Kidney (tissue), 22 donors: ENCODE measurements at places on chromosomes 7 and 10.

- DNase-seq: peak; percentile 62
Measured at GRCh38 chr7:79820387-79820786, 314.2 kb upstream of the GNAI1 start.

GRCh38 chr7:157566631-157567006 lies 229.8 kb downstream of the DNAJB6 start:
- no peak for DNase-seq

DNA sequence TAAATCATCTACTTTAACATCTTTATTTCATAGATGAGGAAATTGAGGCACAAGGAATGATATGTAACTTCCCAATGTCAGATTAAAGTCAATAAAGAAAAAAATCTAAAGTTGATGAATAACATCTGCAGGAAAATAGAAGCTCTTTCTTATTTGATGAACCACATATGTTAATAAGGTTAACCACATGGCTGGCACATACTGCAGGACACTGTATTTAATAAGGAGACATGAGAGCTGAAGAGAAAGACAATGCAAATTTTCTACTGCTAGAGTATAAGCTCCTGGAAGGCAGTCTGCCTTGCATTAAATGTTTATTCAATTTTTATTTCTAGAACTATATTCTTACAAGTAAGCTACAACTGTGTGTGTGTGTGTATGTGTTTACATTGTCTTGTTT lies 4.4 kb downstream of the RAB11FIP2 start:
- DNase-seq: no peak

- no peak for DNase-seq
Measured at GRCh38 chr7:9097565-9098060, 664.2 kb downstream of the NXPH1 start.

GRCh38 chr7:8566016-8566415 lies 132.6 kb downstream of the NXPH1 start:
- DNase-seq: no peak

DNA sequence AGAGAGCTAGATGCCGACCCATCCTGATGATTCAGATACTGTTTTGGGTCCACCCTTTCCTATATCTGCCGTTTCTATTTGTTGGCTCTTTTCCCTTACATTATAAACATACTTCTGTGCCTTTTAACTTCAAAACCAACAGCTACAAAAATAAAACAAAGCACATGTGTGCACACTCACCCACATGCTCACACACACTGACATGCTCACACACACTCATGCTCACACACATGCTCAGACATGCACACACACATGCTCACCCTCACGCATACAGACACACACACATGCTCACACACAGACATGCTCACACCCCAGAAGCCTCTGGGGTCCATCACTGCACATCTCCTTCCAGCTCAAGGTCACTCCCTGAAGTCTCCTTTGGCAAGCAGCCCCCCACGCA lies 88.1 kb downstream of the TCERG1L start:
- no peak for DNase-seq

DNA sequence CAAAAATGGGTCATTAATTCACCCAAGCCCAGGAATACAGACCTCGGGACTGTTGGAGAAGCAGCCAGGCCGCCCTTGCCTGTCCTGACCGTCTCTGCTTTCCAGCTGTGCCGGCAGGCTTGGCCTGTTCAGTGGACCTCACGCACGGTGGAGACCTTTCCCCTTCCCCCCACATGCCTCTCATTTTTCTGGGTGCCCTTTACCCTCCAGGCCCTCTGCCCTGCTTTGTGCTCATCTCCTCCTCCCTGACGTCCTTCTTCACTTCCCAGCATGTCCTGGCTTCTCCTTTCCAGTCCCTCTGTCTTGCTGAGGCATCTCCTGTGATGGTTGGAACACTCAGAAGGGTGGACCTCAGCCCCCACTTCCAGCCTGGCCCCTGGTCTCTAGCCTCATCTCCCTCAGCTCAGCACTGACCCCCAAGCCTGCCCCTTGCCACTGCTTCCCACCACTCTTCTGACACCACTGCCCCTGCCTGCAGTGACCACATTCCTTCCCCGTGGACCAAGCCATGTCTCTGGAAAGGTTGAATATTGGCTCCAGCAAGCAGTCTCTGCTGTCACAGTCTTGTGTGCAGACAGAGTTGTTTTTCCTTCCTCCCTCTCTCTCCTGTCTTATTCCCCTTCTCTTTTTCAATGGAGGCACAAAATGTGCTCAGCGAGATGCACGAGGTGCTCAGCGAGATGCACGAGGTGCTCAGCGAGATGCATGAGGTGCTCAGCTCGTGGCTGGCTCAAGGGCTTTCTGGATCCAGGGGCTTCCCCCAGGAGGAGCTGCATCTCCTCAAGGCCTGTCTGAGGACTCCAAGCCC lies 14.9 kb downstream of the BAG3 start:
- DNase-seq: peak; percentile 68

GRCh38 chr7:118288098-118288497 lies 63.6 kb downstream of the ANKRD7 start:
- DNase-seq: no peak

DNA sequence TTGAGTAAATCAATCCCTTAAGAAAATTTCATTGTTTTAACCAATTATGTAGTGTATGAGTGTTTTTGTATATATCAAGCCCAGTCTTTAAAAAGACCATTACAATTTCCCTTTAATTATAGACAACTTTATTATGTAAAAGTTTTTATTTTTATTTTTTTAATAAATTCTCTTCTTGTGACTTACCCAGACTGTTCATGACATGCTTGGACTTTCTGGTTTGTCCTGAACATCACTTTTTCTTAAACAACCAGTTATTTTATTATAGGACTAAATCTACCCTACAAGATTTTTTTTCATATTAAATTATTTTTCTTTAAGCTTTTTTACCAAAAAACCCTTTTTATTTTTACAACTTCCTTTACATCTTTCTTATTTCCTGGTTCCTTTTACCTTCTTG lies 410.4 kb downstream of the ATRNL1 start:
- peak; percentile 2 for DNase-seq

- no peak for DNase-seq
Measured at GRCh38 chr7:22695476-22696132, 31.4 kb upstream of the IL6 start.

DNA sequence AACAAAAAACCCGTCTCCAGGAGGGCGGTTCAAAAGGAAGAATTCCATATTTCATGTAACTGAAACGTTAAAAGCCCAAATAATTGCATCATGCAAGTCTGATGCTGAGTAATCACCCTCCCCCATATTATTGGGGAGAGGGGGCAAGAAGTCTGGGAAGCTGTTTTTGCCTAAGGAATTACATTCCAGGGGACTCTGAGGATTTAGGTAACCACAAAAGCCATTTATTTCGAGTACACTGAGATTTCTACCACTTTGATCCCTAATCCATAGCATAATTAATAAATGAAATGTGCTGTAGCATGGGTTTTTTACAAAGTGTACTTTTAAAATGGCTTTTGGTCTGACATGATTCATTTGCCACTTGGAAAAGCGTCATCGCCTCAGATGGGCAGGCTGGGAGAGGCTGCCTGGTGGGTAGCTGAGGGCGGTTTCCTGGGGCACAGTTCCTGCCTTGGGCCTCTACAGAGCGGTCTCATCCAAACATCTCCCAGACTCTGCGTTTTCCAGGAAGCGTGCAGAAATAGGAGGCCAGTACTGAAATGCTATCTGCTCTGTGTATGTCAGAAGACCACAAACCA lies 106.5 kb downstream of the TCF7L2 start:
- DNase-seq: no peak

- DNase-seq: peak; percentile 84
Measured at GRCh38 chr7:101754424-101755159, 62.8 kb upstream of the CUX1 start.

DNA sequence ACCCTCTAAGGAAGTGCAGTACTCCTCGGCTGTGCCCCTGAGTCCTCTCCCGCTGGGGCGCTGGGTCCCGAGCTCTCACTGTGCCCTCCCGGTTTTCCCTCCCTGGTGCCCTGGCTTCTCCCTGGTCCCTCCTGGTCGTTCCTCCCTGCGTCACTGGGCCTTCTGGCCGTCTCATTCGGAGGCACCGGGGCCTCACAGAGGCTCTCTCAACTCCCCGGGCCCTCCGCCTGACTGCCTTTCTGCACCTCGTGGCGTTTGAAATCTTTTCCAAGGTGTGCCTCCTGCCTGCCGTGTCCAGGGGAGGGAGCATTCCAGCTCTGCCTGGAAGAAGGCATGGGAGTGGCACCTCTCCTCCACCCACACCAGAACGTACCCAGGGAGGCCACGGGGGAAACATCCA lies 174.3 kb downstream of the TCERG1L start:
- peak; percentile 49 for DNase-seq

DNA sequence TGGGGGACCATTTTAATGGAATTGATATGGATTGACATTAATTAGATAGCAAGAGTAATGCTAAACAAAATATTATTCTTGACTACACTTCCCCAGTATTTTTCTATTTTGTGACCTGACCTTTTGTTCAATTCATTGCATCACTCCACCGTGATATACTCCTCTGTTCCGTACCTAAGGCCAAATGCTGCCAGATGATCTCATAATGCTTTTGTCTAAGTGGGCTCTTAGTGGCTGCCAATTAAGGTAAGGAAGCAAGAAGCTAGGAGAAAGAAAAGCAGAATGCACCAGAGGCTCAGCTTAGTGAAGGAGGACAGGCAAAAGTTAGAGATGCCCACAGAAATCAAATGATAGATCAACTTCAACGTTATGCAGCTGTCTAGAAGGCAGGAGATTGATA lies 36.4 kb downstream of the FEZF1 start:
- DNase-seq: no peak

GRCh38 chr10:49736564-49737113 lies 25.5 kb downstream of the OGDHL start:
- DNase-seq: no peak

GRCh38 chr7:130454959-130455358 lies 14.1 kb upstream of the CEP41 start:
- no peak for DNase-seq

- peak; percentile 90 for DNase-seq
Measured at GRCh38 chr10:69800109-69800508, 1.6 kb upstream of the COL13A1 start.

DNA sequence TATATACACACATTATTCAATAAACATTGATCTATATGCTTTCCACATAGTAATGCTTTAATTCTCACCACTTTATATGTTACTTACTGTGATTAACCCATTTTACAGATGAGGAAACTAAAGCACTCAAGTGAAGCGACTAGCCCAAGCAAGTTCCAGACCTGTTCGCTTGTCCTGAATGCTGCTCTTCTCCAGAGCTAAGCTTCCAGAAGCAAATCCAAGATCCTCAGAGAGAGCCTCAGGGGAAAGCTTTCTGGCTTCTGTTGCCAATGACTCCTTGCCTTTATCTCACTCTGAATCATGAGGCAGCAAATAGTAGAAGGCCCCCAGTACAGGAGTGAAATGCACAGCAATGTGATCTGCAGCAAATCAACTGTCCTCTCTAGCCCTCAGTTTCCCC lies 32.2 kb downstream of the XPNPEP1 start:
- DNase-seq: no peak

GRCh38 chr7:75662579-75663301 lies 76.0 kb downstream of the HIP1 start:
- DNase-seq: no peak

GRCh38 chr7:116986611-116987565 lies 33.6 kb downstream of the ST7 start:
- no peak for DNase-seq

GRCh38 chr10:133530506-133530905 lies 3.3 kb downstream of the CYP2E1 start:
- DNase-seq: no peak

GRCh38 chr7:36887233-36887632 lies 162.9 kb upstream of the AOAH start:
- DNase-seq: no peak

- no peak for DNase-seq
Measured at GRCh38 chr10:85532773-85533172, 833.8 kb downstream of the GRID1 start.

DNA sequence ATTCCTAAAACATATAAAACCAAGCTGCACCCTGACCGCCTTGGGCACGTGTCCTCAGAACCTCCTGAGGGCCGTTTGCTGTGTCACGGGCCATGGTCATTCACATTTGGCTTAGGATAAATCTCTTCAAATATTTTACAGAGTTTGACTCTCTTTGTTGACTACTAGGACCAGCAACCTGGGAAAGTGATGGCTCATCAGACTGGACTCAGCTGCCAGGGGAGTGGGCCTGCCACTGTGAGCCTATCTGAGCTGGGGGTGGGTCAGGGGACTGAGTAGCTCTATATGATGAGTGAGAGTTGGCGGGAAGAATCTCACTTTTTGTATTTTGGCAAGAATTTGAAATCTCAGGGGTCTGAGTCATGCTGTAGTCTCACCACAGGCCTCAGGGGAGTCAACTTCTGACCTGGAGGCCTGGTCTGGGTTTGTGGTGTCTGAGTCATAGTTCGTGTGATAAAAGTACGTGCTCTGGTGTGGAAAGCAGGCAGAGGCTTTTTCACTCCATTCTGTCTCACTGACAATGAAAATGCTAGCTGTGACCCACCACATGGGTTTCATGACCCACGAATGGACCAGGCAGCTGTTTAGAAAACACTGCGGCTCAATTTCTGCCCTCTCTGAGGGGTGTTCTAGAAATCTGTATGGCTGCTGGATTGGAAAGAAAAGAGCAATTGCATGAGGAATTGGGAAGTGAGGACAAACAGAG lies 4.2 kb upstream of the UPP1 start:
- no peak for DNase-seq

DNA sequence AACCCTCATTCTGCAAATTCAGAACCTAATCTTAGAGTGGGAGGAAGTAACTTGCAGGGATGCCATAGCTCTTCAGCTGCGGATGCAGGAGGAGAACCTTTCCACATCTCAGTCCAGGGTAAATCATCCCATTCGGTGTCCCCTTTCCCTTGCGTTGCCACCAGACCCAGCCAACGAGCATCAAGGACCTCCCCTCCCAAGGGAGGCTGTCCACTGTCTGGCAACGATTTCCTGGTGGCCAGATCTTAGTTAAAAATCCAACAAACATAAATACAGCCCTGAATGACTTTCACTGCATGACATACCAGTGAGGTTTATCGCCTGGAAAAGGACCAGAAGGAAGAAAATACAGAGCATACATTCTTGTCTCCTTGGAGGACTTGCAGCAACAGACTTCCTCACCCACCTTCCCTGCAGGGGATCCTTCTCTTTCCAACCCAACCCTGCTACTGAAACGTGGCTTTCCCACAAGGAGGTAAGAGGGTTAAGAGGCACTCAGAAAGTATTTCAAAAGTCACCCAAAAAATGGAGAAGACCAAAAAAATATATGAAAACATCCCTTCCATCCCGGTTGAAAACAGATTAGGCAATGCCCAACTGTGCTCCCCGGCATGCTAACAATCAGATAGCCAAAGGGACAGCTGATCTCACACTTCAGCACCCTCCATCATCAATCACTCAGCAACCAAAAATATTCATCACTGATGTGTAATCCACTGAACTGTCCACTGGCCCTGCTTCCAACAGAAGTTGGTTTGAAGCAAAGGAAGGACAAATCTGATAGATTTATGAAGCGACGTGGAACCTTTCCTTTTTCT lies 206.6 kb downstream of the TNS3 start:
- peak; percentile 43 for DNase-seq

- no peak for DNase-seq
Measured at GRCh38 chr7:117012284-117012683, 59.0 kb downstream of the ST7 start.

- no peak for DNase-seq
Measured at GRCh38 chr10:9885761-9886160, 1131.9 kb upstream of the CELF2 start.

GRCh38 chr7:95772298-95772770 lies at the start of gene DYNC1I1:
DYNC1I1 (plus strand) TSS chr7:95772554; CDS start chr7:95804730, 32,176 bp downstream.
- DNase-seq: peak; percentile 83

- DNase-seq: no peak
Measured at GRCh38 chr10:5951721-5952407, 25.5 kb downstream of the IL15RA start.
